Naive B cell (primary cell): ENCODE measurements at places on chromosomes 6 and 20. TPM values are rescaled to one million over a fixed set of nuclear protein-coding genes. Genes with fewer than 3 reads are reported as not detected.

- no peaks in the 10 kb centered on the region for H3K27me3 ChIP-seq
- DNase-seq: no peak
- H3K4me3 ChIP-seq: no peak overlapping the region
- no peaks in the 10 kb centered on the region for H3K36me3 ChIP-seq
- H3K4me1 ChIP-seq: no peaks in the 10 kb centered on the region
These were observed 1359.4 kb upstream of the GJE1 start for GRCh38 chr6:140773276-140773675.

GRCh38 chr20:40245829-40246228, 443.2 kb downstream of the MAFB start:
- H3K4me3 ChIP-seq: no peak overlapping the region
- H3K4me1 ChIP-seq: no peaks in the 10 kb centered on the region
- DNase-seq: no peak
- no peaks in the 10 kb centered on the region for H3K36me3 ChIP-seq

- H3K27ac ChIP-seq: no peak overlapping the region
- H3K4me3 ChIP-seq: no peak overlapping the region
- peaks cover 16% of the 10 kb centered on the region for H3K4me1 ChIP-seq
- no peaks in the 10 kb centered on the region for H3K36me3 ChIP-seq
These were observed 129.9 kb downstream of the HFE start for GRCh38 chr6:26216886-26217713.

- no peaks in the 10 kb centered on the region for H3K27me3 ChIP-seq
- no peak for DNase-seq
- H3K4me1 ChIP-seq: peaks cover 12% of the 10 kb centered on the region
- no peaks in the 10 kb centered on the region for H3K36me3 ChIP-seq
- H3K4me3 ChIP-seq: no peak overlapping the region
These were observed 84.6 kb downstream of the PTPN1 start for GRCh38 chr20:50594591-50595432.

DNA sequence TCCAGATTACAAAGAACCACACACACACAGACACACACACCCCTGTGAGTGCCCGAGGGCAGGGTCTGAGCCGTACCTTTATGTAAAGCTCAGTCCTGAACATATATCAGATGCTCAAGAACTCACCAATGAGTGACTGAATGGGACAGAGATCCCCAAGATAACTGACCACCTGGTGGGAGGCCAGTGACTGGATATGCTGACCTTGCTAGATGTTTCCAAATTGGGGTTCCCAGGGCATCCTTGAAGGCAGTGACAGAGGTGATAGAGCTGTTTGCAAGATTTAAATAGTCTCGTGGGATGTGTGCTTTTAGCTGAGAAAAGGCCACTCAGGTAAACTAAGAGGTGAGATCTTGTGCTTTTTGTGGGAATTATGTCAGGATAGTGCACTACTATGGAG, 39.3 kb downstream of the KCNK17 start:
- no peak overlapping the region for H3K4me3 ChIP-seq
- peaks cover 3% of the 10 kb centered on the region for H3K4me1 ChIP-seq
- H3K27ac ChIP-seq: no peak overlapping the region
- H3K36me3 ChIP-seq: no peaks in the 10 kb centered on the region
- peaks cover 44% of the 10 kb centered on the region for H3K27me3 ChIP-seq
- no peak for DNase-seq

- H3K27ac ChIP-seq: no peak overlapping the region
- no peaks in the 10 kb centered on the region for H3K4me1 ChIP-seq
- H3K36me3 ChIP-seq: no peaks in the 10 kb centered on the region
These were observed 133.5 kb upstream of the MAP3K7 start for GRCh38 chr6:90720404-90720803.

GRCh38 chr6:13303668-13304017, 24.7 kb downstream of the TBC1D7 start:
- peak overlapping the region; percentile 91 for H3K4me3 ChIP-seq
- H3K27ac ChIP-seq: peak overlapping the region; percentile 95
- peaks cover 30% of the 10 kb centered on the region for H3K4me1 ChIP-seq
- DNase-seq: peak; percentile 37
- H3K27me3 ChIP-seq: no peaks in the 10 kb centered on the region

Gene OOEP
- not detected for polyA plus RNA-seq

Gene DEFB124
- not detected for polyA plus RNA-seq

Gene PCED1A
- 19.3 TPM for polyA plus RNA-seq

Gene ACTL10
- polyA plus RNA-seq: 3.7 TPM

Gene SMPDL3A
- polyA plus RNA-seq: not detected
